ENCODE measurements at places on chromosomes 6 and 20.

DNA sequence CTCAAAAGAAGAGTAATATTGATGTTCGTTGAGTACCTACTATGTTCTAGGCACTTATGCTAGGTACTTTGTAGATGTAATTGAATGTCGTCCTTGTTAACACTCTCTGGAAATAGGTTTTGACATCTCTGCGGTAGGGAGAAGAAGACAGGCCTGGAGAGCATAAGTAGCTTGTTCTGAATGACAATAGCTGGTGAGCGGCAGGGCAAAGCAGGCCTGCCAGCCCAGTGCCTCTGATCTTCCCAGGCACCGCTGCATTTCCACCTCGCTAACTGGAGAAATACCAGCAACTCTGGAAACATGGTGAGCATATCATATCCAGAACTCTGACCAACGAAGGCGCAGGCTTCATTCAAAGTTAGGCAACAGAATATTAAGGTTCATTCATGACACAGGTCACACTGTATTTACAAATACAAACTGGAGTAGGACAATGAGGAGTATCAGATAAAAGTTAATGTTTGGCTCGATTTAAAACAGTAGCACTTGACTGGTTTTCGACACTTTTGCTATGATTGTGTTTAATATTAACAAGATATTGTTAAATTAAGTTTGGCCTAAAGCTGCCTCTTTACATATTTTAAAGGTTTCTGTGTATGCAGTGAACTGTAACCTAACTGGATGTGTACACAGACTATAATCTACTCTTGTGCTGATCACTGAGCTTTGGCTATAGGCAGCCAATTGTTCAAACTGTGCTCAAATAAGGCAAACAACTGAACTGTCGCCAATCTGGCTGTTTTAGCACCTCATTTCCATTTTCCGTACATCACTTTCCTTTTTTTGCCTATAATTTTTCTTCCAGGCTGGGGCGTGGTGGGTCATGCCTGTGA is 54.1 kb downstream of the PPP1R3G start:
- no peak for DNase-seq

- DNase-seq = no peak
Measured at GRCh38 chr6:81966968-81967367, 214.5 kb upstream of the TENT5A start.

DNA sequence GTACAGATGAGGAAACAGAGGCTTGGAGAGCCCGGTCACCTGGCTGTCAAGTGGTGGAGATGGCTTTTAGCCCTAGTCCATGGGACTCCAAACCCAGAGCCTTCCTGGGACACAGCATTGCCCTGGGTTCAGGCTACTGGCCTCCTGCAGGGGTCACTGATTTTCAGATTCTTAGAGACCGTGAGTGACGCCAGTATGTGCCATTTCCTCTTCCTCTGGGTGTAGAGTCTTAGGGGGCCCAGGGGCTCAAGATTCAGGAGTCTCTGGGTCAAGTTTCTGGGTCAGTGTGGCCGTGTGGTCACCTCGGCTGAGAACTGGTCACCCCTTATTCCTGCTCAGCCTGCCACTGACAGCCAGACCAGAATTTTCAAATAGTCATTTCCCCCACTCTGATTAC is 574 bp downstream of the ARHGAP40 start:
- DNase-seq = no peak

GRCh38 chr6:36912586-36912985 is 26.8 kb downstream of the C6orf89 start:
- DNase-seq = peak; percentile 90

- no peak for DNase-seq
Measured at GRCh38 chr6:20582586-20583443, 48.6 kb downstream of the CDKAL1 start.

Data from GM23248 (cell line).